Activated CD8-positive, alpha-beta memory T cell treated with anti-CD3 and anti-CD28 coated beads for 4 hours (primary cell): ENCODE measurements at places on chromosomes 11 and 22.

- DNase-seq: no peak
Measured at GRCh38 chr11:66624450-66624849, 8.0 kb downstream of the RBM14 start.

DNA sequence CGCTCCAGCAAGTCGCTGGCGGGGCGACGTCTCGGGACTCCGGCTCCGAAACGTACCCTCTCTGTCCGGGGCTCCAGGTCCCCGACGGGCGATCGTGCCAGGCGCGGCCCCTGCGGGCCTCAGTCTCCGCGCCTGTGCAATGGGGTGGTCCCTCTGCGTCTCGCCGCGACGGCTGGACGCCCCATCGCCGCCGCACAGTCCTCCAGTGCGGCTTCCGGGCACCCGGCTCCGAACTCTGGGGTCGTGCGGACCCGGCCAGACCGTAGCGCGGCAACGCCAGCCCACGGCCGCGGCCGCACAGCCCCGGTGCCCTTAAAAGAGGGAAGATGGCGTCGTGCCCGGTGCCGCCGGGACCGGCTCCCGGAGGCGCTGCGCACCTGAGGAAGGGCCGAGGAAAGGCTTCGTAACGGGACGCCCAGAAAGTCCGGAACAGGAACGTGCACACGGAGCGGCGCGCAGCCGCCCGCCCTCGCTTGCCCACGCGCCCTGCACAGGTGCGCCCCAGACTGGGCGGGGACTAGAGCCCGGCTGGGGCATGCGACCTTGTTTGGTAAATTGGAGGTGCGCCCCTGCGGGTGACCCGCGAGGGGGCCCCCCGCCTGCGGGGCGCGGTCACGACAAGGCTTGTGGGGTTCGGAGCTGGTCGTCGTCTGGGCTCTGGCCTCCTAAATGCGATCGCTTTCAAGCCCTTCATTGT lies 525 bp downstream of the BIK start:
- peak; percentile 21 for DNase-seq

GRCh38 chr11:1060852-1061616 lies 13.6 kb upstream of the MUC2 start:
- no peak for DNase-seq

DNA sequence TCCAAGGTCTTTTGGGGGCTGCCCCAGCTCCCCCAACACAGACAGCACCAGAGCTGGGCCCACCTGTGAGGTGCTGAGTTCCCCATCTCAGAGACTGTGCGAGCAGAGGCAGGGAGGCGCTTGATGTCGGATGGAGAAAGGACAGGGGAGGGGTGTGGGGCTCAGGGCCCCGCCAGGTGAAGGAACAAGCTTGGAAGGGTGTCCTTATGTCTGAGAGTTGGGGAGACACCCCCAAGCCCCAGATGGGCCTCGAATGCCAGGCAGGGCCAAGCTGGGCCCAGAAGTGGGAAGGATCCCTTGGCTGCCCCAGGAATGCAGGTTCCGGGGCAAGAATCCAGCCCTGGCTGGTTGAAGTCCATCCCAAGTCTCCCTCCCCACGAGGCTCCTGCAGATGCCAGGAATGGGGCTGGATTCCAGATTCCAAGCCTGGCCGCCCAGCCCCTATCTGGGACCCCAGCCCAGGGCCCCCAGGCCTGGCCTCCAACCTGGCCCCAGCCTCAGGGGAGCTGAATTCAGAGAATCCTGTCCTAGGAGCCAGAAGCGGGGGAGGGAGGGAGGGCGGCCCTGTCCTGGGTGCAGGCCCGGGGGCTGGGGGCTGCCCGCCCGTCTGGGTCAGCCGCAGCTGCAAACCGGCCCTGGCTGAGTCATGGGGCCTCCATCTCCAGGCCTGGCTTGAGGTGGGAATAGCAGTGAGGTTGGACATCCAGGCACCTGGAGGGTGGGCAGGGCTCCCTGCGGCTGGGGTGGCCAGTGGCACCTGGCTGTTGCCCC lies 50.9 kb downstream of the CDKN1C start:
- DNase-seq: no peak

- DNase-seq: no peak
Measured at GRCh38 chr11:78952175-78952574, 377.5 kb upstream of the NARS2 start.

GRCh38 chr11:95145430-95146060 lies 55.9 kb downstream of the ENDOD1 start:
- DNase-seq: no peak

GRCh38 chr11:2315395-2316168 lies 13.8 kb downstream of the TSPAN32 start:
- DNase-seq: no peak

- DNase-seq: no peak
Measured at GRCh38 chr22:30296324-30296723, 7.0 kb upstream of the CASTOR1 start.

DNA sequence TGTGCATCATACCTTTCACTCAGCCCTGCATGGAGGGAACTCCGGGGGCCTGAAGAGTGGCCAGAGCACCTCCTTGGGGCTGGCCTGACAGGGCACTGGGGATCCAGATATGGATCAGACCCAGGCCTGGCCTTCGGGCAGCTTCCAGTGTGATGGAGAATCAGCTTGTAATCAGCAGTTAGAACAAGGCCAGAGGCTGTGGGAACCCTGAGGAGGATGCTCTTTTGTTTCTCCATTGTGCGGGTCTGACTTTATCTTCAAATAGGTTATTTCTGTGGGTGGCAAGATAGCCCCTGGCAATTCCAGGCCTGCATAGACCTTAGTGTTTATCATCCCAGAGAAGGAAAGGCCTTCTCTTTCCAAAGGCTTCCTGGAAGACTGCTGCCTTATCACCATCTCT lies 12.3 kb downstream of the DGAT2 start:
- DNase-seq: no peak

DNA sequence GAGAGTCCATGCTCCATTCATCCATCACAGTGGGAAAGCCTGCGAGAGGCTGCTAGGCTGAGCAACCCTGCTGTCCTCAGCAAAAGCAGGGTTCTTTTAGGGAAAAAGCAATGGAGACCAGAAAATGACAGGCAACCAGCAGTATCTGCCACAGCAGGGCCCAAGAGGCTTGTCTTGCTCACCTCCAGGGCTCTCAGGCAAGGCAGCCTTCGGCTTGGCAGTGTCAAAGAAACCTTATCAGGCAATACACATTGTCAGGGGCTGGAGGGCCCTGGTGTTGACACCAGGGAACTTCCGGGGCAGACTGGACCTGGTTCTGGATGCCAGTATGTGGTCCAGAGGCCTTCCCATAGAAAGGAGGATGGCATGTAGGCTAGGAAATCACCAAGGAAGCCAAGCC lies 10.2 kb upstream of the TLCD5 start:
- DNase-seq: no peak

GRCh38 chr11:118086913-118087768 lies at the start of gene SMIM35:
SMIM35 (minus strand) TSS chr11:118086963; CDS start chr11:118086757, 206 bp downstream.
- DNase-seq: no peak

GRCh38 chr11:75429641-75429901 lies 3.4 kb downstream of the KLHL35 start:
- DNase-seq: no peak

DNA sequence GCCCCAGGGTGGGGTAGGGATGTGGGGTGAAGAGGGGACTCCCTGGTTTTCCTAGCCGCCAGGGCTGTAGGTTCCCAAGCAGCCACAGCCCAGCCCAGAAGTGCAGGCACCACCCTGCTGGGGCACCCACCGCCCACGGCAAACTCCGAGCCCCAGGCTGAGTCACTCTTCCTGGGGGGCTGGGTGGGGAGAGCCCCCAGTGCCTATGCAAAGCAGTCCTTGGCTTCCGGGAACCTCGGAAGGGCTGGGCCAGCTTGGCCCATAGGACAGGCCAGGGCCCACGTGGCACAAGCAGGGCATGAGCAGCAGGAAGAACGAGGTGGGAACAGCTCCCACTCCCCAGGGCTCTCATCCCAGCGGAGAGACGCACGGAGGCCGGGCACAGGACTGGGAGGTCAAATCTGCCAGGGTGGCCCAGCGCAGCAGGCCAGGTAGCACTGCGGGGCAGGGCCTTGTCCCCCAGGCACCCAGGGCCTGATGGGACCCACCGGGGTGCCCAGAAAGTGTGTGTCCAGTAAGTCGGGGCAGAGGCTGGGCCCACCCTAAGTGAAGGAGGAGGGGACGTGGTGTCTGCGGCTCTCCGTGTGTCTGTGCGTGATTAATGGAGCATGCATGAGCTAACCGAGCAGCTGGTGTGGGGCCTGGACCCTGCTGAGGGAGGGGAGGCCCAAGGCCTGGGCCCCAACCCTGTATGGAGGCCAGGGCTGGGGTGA lies 4.6 kb upstream of the IL17REL start:
- DNase-seq: peak; percentile 64

DNA sequence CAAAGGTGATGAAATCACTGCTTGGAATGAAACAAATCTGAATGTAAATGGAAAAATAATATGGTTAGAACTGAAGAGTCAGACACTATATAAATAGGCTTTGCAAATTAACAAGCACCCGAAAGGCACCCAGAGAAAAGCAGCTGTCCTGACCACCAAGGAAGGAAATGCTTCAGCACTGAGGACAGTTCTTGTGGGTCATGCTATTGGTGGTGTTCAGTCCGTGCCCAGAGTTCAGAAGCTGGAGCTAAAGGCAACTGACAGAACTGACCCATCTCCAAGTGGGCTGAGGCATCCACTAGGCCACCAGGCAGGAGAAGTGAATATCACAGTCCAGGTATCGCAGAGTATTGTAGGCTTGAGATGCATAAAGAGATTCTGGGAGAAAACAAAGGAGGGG lies 208.9 kb downstream of the OPCML start:
- no peak for DNase-seq

DNA sequence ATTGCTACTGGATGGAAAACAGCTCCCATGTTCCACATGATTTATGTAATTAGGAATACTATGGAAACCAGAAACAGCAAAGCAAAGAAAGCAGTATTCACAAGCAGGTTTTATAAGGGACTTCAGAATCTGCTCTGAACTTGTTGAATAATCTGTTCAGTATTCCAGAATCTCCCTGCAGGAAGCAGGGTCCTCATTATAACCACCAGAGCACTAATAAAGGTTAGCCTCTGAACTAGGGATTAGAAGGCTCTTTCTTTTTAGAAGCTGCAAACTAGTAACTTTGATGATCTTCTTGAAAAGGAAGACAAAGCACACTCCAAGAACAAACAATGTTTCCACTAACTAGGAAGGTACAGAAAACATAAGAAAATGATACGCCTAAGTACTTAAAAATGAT lies 125.8 kb downstream of the DCDC1 start:
- DNase-seq: no peak

DNA sequence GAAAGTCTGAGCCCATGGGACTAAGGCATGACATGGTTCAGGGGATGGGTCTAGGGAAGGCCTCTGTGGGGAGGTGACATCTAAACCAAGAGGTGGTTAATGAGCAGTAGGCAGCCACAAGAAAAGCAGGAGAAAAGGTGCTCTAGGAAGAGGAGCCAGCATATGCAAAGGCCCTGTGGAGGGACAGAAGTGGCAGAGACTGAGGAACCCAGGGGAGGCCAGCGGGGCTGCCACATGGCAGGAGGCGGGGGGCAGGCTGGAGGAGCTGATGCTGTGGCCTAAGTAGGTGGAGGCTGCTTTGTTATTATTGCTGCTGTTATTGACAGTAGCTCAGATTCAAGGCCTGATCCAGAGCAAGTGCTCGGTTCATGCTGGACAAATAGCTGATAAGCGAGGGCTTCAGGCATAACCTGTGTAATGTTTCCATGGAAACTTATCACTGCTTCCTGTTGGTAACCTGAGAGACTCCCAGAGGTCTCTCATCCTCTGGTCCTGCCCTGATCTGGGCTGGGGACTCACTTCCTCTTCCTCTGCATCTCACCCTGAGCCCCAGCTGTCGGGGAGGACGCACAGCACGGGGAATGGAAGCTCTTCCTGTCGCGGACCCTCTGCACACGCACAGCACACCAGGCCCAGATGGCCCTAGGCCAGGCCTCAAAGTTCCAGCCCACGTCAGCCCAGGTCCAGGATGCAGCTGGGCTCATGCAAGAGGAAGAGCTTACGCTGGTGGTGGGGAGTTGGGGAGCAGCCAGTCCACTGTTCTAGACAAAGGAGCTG lies 75.2 kb upstream of the TP53I11 start:
- no peak for DNase-seq

DNA sequence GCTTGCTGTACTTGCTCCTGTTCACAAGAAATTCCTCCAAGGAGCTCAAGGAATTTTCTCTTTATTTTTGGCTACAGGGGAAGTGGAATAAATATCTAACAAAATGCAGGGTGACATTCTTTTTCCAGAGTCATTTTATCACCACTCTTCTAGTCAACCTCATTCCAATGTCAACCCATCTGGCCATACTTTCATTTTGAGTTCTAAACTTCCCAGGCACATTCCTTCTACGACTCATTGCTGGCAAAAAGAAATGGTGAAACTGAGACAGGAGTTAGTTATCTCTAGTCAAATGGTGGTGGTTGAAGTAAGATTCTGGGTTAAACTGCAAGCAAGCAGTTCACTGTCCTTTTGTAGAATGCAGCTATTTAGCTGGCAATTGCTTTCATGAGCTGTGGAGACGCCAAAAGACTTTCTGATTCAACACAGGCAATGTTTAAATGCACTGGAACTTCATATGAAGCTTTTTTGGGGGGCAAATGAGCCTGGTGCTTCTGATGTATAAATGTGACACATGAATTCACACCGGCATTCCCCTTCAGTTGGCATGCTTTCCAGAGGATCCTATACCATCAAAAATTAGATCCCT lies 304.6 kb downstream of the CADM1 start:
- no peak for DNase-seq

DNA sequence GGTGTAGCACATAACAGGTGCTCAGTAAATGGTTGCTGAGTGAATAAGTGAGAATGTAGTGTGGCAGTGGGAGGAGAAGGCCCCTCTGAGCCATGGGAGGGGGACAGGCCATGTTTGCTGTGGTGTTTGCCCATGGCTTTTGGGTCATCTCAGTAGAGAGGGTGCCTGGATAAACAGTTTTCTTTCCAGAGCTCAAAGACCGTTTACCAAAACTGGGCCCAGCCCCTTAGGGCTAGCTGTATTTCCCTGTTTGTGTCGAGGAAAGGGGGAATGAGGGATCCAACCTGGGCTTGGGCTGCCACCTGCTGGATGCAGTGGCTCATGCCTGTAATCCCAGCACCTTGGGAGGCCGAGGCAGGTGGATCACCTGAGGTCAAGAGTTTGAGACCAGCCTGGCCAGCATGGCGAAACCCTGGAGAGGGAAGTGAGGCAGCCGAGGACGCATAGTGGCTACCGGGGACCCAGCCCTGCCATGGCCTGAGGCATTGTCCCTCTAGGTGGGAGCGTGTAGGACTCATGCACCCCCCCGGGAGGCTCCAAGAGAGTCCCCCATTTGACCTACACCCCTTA lies 8.7 kb upstream of the LTO1 start:
- DNase-seq: no peak
